ENCODE measurements at places on chromosomes 13 and 19.

GRCh38 chr13:112603641-112604225 is 15.8 kb upstream of the TUBGCP3 start:
- no peak for DNase-seq

DNA sequence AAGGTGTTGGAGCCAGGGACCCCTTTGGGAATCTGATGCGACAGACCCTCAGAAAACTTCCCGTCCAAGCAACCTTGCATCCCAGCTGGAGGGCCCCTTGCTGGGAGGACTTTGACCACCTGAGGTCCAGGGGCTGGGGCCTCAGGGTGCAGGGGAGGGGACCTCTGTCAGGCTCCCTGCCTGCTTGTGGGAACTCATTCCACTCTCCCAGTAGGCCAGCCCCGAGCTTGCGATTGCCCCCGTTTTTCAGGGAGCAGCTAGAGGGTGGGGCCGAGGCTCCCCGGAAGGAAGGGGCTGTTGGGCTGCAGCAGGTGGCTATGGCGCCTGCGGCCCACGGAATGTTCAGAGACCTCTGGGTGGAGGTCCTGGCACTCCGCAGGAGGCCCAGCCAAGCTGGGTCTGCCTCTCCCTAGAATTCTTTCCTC is 2.8 kb downstream of the GNA11 start:
- no peak for DNase-seq

DNA sequence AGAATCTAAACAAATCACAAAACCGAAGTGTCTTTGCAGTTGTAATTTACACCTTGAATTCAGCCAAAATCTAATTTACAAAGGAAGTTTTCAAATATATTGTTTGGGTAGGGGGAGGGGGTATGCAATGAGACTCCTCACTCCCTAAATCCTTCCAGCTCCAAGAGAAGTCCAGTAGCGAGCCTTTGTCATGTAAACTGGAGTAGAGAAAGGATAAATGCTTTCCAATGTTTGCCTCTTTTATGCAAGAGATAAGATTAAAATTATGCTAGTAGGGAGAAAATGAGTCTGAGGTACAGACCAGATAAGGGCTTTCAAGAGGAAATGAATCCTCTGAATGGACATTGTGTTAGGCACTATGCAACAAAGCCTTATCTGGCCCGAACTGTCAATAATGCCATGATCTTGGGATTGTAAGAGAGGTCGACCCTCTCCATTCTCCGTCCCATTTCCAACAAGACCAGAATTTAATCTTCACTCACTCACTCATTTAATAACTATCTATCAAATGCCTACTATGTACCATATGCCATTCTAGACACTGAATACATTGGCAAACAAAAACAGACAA is 199.2 kb downstream of the LACC1 start:
- DNase-seq, result no peak

DNA sequence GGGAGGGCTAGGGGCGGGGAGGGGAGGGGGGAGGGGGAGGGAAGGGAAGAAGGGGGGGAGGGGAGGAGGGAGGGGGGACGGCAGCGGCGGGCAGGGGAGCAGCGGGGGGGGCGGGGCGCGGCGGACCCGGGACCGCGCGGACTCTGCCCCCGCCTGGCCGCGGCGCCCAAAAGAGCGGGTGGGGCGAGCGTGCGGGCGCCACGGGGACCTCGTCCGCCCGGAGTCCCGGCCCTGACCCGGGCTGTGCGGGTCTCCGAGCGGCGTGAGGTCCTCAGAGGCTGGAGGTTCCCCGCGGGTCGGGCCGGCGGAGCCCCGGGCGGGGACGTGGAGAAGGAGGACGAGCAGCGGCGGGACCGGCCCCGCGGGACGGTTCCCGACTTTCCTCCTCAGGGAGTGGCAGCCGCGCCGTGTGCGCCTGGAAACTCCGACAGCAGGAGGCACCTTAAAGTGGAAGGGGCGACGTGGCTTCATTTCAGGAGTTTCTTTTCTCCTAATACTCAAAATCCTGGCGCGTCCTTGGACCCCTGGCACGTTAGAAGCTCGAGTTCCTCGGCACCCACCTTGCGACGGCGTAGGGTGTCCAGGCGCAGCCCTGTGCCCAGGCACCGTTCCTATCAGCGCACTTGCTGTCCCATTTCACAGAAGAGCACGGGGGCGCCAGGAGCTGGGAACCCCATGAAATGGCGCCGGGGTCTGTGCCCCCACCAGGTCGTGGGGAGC is 518 bp upstream of the PLPP2 start:
- no peak for DNase-seq

Measured in LNCaP clone FGC (cell line).